ENCODE measurements at places on chromosomes 2 and 18.
A peak's percentile ranks its signal among the peaks of the same experiment; 100 is the strongest.

DNA sequence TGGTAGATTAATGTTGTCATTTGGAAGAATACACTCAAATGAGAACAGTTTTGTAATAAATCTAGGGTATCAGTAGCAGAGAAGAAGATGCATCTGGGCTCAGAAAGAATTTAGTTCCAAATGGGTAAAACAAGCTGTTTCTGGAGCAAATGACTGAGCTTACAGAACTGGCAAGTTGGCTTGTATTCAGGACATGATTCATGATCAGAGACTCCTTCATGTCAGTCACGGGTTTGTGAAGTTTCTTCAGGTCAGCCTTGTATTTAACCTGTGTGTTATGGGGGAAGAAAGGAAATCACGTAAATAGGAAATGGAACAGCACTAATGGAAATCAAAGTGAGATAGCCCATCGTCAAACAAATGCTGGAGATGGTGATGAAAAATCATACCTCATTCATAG lies 109.1 kb downstream of the RIF1 start:
- no peak for DNase-seq

GRCh38 chr2:44859337-44859736 lies 82.2 kb upstream of the SIX3 start:
- DNase-seq: no peak

- no peak for DNase-seq
These were observed 213.6 kb downstream of the NR4A2 start for GRCh38 chr2:156118753-156119416.

DNA sequence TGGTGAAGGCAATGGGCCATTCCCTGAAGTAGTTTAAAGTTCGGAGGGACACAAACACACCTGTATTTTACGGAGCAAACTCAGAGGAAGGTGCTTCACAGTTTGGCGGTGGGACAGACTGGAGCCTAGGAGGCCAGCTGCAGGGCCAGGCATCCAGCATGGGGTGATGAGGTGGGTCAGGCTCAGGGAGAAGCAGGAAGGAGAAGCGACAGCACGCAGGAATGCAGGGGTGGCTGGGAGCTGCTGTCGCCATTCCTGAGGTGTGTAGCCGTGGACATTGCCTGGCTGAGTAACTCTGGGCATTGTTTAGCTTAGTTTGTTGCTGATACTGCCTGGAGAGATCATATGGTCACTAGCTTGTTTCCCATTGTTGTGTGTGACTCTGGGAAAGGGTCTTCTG lies 35.8 kb upstream of the METTL21A start:
- no peak for DNase-seq

DNA sequence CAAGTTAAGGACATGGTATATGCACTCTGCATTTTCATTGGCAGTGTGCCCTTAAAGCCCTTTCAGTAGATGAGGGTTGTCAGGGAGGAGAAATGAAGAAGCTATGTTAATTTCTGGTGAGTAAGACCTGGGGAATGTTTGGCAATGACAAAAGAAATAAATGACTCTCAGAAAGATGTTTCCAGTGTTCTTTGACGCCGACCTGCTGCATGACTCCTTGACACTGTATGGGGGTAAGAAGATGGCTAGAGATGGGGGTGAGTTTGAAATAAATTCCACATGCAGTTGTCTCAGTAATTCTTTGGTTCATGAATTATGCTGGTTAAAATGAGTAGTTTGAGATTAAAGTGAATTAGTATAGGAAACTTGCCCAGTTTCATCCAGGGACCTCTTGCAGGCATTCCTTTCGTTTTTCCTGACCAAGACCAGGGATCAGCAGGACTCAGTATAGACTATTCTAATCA lies 5.9 kb downstream of the CCDC121 start:
- peak; percentile 70 for DNase-seq

GRCh38 chr2:63023444-63023843 lies 27.2 kb upstream of the OTX1 start:
- no peak for DNase-seq

- DNase-seq: no peak
These were observed 43.6 kb upstream of the PXDN start for GRCh38 chr2:1787755-1788477.

DNA sequence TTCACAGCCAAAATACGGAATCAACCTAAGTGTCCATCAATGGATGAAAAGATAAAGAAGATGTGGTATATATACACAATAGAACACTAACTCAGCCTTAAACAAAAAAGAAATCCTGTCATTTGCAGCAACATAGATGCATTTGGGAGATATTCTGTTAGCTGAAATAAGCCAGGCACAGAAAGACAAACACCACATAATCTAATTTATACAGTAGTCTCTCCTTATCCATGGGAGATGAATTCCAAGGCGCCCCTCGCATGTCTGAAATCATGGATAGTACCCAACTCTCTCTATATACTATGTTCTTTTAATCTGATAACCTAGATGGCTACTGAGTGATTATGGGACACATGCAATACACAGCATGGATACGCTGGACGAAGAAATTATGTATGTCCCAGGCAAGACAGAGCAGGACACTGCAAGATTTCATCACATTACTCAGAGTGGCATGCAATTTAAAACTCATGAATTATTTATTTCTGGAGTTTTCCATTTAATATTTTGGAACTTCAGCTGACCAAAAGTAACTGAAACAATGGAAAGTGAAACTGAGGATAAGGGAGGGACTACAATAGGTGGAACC lies 39.5 kb downstream of the ORC4 start:
- DNase-seq: no peak

GRCh38 chr2:227295806-227296205 lies 29.2 kb upstream of the MFF start:
- no peak for DNase-seq

DNA sequence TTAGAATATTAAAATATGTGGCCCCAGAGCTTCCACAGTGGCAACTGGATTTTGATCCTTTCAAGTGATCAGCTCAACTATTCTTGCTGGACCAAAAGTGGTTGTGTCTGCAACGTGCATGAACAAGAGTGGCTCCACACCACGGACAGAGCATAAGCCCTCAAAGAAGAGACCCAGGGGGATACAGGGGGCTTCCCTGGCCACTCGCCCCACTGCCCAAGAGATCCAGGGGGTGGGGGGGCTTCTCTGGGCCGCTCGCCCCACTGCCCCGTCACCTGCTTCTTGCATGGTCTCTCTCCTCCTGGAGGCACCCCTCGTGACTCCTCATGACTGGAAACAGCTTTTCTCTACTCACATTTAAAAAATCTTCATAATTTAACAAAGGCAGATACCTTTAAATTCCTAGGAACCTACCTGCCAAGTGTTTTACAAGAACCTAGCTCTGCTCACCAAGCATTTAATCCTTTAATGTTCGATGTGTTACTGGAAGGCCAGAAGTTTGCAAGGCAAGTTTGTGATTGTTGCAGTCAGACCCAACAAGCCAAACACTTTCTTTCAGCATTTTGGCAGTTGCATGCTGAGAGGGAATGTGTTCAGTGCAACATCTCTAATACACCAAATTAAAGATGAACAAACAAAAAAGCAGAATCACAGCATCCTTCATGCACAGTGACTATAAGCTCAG lies 174.3 kb downstream of the BCL2 start:
- DNase-seq: no peak

- no peak for DNase-seq
These were observed 22.0 kb upstream of the SLC35G4 start for GRCh38 chr18:11587432-11587831.

DNA sequence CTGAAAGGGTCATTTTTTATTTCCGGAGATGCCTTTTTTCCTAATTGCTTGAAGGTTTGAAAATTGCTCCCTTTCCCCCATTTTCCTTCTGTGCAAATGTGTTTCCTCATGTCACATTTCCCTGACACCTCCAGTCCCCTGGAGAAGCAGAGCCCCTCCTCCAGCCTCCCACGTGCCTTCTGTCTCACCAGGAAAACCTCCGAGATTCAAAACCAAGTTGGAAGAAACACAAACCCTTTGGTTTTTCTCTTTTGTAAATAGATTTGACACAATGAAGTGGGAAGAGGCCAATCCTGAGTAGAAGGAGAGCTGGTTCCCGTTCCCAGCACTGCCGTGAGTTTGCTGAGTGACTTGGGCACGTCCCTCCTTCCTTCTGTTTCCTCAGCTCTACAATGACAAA lies 125.4 kb upstream of the MYCN start:
- no peak for DNase-seq

DNA sequence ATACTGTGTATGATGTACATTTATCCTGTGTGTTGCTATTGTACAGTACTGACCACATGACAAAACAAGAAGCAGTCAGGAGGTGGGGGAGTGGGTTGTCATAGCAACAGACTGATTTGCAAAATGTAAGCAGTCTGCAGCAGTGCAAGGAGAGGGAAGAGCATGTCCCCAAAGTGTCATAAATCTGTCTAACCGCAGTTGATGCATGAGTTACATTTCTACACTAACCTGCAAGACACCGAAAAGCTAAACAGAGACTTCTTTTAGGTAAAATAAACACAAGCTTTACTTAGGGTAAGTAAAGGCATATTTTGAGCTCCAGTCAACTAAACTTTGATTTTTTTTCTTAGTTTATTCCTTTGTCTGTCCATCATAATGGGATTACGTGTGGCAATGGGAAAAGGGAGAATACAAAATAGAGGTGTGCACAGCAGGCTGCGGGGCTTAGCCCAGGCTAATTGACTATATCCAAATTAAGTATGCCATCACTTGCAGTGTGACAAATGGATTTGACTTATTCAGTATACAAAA lies 134.5 kb downstream of the MEIS1 start:
- DNase-seq: no peak

GRCh38 chr2:8956774-8957173 lies 46.7 kb downstream of the MBOAT2 start:
- DNase-seq: no peak

All from HS-5 (cell line).